ENCODE measurements at places on chromosomes 16 and 17. TPM values are rescaled to one million over a fixed set of nuclear protein-coding genes. Genes with fewer than 3 reads are reported as not detected.

Gene MYH3
- 2.6 TPM for polyA plus RNA-seq

Gene IGSF6
- 0.32 TPM for polyA plus RNA-seq

Gene SLC16A5
- 2.0 TPM for polyA plus RNA-seq

Gene TAT
- polyA plus RNA-seq, result not detected

Gene GNPTG
- polyA plus RNA-seq, result 32.2 TPM

Gene ANKRD13B
- polyA plus RNA-seq, result 6.6 TPM

Gene GUCY2D
- 0.15 TPM for polyA plus RNA-seq

Gene KCNJ2
- polyA plus RNA-seq, result 0.85 TPM

Gene PHOSPHO1
- polyA plus RNA-seq, result not detected

Gene GRB7
- 29.6 TPM for polyA plus RNA-seq

Gene NAGS
- polyA plus RNA-seq, result 0.34 TPM

Gene LUC7L3
- polyA plus RNA-seq, result 40.0 TPM

Gene CLEC18B
- polyA plus RNA-seq, result 0.71 TPM

Gene CLEC3A
- polyA plus RNA-seq, result not detected

Gene CES5A
- polyA plus RNA-seq, result not detected

Gene KRTAP9-2
- not detected for polyA plus RNA-seq

Gene PDILT
- not detected for polyA plus RNA-seq
